Daoy (cell line): ENCODE measurements at places on chromosomes 3 and 15. TPM values are rescaled to one million over a fixed set of nuclear protein-coding genes. Genes with fewer than 3 reads are reported as not detected.

GRCh38 chr3:129645286-129645685, 38.8 kb upstream of the PLXND1 start:
- no peak for DNase-seq

- DNase-seq = no peak
Measured at GRCh38 chr3:183551930-183552329, 3.6 kb downstream of the KLHL6 start.

GRCh38 chr15:77608774-77609173, 23.9 kb downstream of the LINGO1 start:
- no peak for DNase-seq

DNA sequence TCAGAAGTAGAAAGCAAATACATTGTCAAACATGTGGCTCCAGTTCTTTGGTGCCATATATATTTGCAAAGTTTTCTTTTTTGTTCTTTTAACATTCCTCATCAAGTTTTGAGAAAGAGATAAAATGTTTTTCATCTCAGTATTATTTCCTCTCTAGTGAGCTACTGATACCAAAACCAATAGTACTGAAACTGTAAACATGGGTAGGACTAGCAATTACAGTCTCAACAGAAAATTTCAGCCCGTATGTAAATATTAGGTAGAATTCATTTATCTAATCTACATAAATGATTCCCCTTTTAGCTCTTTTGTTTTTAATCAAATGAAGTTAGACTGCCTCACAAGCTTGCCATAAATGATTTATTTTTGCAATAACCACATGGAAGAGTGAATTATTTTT, 21.4 kb downstream of the SECISBP2L start:
- no peak for DNase-seq

DNA sequence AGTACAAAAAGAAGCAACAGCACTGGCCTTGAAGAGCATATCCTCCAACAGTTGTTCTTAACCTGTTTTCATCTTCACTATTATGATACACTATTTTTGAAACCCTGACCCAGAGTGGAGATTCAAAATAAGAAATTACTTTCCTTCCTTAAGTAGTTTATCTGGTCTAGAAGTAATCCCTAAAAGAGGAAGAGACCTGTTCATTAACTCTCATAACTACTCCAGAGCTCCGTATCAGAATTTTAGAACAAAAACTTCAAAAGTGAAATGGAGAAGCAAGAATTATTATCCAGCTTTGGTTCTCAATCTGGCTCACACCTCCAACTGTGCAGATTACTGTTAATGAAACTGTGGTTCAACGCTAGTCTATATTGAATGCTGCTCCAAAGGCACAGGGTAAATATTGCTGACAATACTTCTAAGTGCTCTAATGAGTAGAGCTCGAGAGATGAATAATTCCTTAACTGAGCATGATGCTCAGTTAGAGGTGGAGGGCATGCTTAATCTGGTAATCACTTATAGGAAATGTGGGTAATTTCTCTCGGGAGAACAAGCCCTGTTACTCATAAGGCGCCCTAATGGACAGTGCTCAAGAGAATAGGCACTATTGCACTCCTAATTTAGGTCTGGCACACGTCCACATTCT, 5.2 kb downstream of the LCMT2 start:
- DNase-seq = no peak

- no peak for DNase-seq
Measured at GRCh38 chr3:29347412-29347811, 66.5 kb downstream of the RBMS3 start.

GRCh38 chr15:39296955-39297354, 283.9 kb upstream of the THBS1 start:
- no peak for DNase-seq

DNA sequence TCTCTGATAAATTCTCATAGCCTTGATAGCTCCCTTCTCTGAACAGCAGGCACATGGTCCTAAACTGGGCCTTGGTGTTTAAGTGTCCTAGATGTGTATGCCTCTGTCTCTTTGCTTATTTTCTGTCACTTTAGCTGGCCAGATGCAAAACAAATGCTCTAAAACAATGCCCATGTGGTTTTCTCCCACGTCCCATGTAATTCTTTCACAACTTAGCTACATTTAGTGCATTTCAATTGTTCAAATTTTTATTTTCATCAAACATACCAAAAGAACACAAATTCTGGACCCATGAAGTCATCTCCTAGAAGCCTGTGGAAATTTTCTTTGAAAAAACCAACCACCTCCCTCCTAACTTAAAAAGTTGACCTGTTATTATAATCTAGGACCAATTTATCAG, 491.3 kb upstream of the AGTR1 start:
- no peak for DNase-seq

GRCh38 chr15:78208887-78209645, 25.3 kb downstream of the ACSBG1 start:
- DNase-seq = no peak

DNA sequence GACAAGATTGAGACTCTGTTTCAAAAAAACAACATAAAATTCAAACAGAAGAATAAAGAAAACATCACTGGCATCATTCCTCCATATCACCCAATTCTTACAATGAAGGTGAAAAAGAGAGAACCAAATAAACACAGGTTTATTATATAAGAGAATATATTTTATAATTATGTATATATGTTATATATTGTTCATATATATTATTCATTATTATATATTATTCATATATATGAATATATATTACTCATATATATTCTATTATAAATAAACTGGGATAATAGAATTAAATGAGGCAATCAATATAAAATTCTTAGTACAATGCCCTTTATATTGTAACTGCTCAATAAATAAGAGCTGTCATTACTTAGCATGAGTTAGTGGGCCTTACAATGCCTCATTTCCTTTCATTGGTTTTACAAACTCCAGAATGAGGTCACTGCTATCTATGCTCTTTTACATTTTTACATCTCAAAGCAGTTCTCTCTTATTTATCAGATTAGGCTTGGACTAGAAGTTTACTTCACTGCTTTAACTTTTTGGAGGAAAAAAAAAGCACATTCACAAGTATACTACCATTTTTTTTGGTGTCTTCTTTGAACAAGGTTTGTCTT, 135.5 kb upstream of the TTC14 start:
- no peak for DNase-seq

OSBPL10 gene
- 4.8 and 14.0 TPM in 2 replicates for total RNA-seq

PRR20G gene
- not detected in 2 replicates for total RNA-seq

P3H2 gene
- total RNA-seq = 28.2 and 49.8 TPM in 2 replicates

GPR62 gene
- not detected in 2 replicates for total RNA-seq

DNAJA4 gene
- 1.6 TPM in 1 of 2 replicates, not detected in the other for total RNA-seq

GTF2A2 gene
- 76.7 and 132 TPM in 2 replicates for total RNA-seq
